Epithelial cell of alveolus of lung (primary cell): ENCODE measurements at places on chromosomes 13 and 19. TPM values are rescaled to one million over a fixed set of nuclear protein-coding genes. Genes with fewer than 3 reads are reported as not detected.

The F2RL3 gene
- 2.7 TPM in 1 of 2 replicates, not detected in the other for total RNA-seq

The SLC5A5 gene
- total RNA-seq, result not detected in 2 replicates

The ZNF540 gene
- under 0.01 and 0.40 TPM in 2 replicates for total RNA-seq

The NLRP4 gene
- total RNA-seq, result not detected in 2 replicates

The PDX1 gene
- total RNA-seq, result not detected in 2 replicates

The BRME1 gene
- 0.26 TPM in 1 of 2 replicates, not detected in the other for total RNA-seq

The SYT3 gene
- 0.88 TPM in 1 of 2 replicates, not detected in the other for total RNA-seq

The CYSLTR2 gene
- total RNA-seq, result 1.6 TPM in 1 of 2 replicates, not detected in the other

The ATP5F1D gene
- total RNA-seq, result 85.8 and 140 TPM in 2 replicates

The MEDAG gene
- 13.1 and 13.6 TPM in 2 replicates for total RNA-seq

The LRG1 gene
- under 0.01 and 0.88 TPM in 2 replicates for total RNA-seq

The DAND5 gene
- total RNA-seq, result not detected in 2 replicates

The SERPINE3 gene
- total RNA-seq, result under 0.01 TPM in 1 of 2 replicates, not detected in the other

The IGFLR1 gene
- total RNA-seq, result 6.9 and 15.9 TPM in 2 replicates

The RUBCNL gene
- not detected in 2 replicates for total RNA-seq

The ZNF331 gene
- 3.1 and 15.9 TPM in 2 replicates for total RNA-seq

The CBY2 gene
- total RNA-seq, result not detected in 2 replicates

The COL4A2 gene
- 511 and 764 TPM in 2 replicates for total RNA-seq

The PTGIR gene
- 14.0 and 19.9 TPM in 2 replicates for total RNA-seq

The FGF9 gene
- under 0.01 TPM in 1 of 2 replicates, not detected in the other for total RNA-seq

The PIBF1 gene
- total RNA-seq, result 11.9 and 16.6 TPM in 2 replicates

The SPRED3 gene
- 2.6 and 2.9 TPM in 2 replicates for total RNA-seq

The CEACAM1 gene
- 0.39 TPM in 1 of 2 replicates, not detected in the other for total RNA-seq

The FAM124A gene
- 0.24 and 1.2 TPM in 2 replicates for total RNA-seq

The SACS gene
- 44.5 and 64.9 TPM in 2 replicates for total RNA-seq

The LILRA2 gene
- not detected in 2 replicates for total RNA-seq

The GPR42 gene
- not detected in 2 replicates for total RNA-seq

The WTIP gene
- 20.1 and 24.3 TPM in 2 replicates for total RNA-seq

The ZIC2 gene
- 0.24 TPM in 1 of 2 replicates, not detected in the other for total RNA-seq

The RASL11A gene
- 4.1 and 116 TPM in 2 replicates for total RNA-seq

The CRX gene
- total RNA-seq, result not detected in 2 replicates

The CCDC169 gene
- 0.91 and 2.8 TPM in 2 replicates for total RNA-seq

The TNFSF11 gene
- 6.8 and 32.7 TPM in 2 replicates for total RNA-seq

The CNN1 gene
- 2.6 and 38.0 TPM in 2 replicates for total RNA-seq

The ZNF607 gene
- total RNA-seq, result 2.6 and 3.5 TPM in 2 replicates

The CD22 gene
- total RNA-seq, result 5.6 TPM in 1 of 2 replicates, not detected in the other

The PEG3 gene
- 1.4 and 2.2 TPM in 2 replicates for total RNA-seq

The RUVBL2 gene
- 111 and 241 TPM in 2 replicates for total RNA-seq

The ANGPTL8 gene
- not detected in 2 replicates for total RNA-seq

The SIAH3 gene
- total RNA-seq, result 0.08 and 0.13 TPM in 2 replicates

The KL gene
- total RNA-seq, result 0.32 TPM in 1 of 2 replicates, not detected in the other

The ZNF77 gene
- 2.6 and 4.9 TPM in 2 replicates for total RNA-seq

The KRTDAP gene
- total RNA-seq, result not detected in 2 replicates

The DZIP1 gene
- total RNA-seq, result 30.3 and 42.2 TPM in 2 replicates

The MCEMP1 gene
- not detected in 2 replicates for total RNA-seq

The PLIN4 gene
- under 0.01 and 0.96 TPM in 2 replicates for total RNA-seq

The IFNL1 gene
- not detected in 2 replicates for total RNA-seq
